Renal pelvis (tissue), 12 donors: ENCODE measurements at places on chromosomes 2 and 18. TPM values are rescaled to one million over a fixed set of nuclear protein-coding genes. Genes with fewer than 3 reads are reported as not detected.

LDLRAD4 gene
- polyA plus RNA-seq: 10.6 TPM

DYNAP gene
- polyA plus RNA-seq: not detected

ERFE gene
- polyA plus RNA-seq: 6.0 TPM

GFPT1 gene
- polyA plus RNA-seq: 32.5 TPM

RGPD8 gene
- polyA plus RNA-seq: 4.7 TPM

PDCD1 gene
- 0.11 TPM for polyA plus RNA-seq
